ENCODE measurements at places on chromosomes 11 and 22.

- no peak for DNase-seq
These were observed 86.4 kb downstream of the GDPD4 start for GRCh38 chr11:77215106-77215505.

- no peak for DNase-seq
These were observed 9.5 kb downstream of the CDC42BPG start for GRCh38 chr11:64834723-64835615.

DNA sequence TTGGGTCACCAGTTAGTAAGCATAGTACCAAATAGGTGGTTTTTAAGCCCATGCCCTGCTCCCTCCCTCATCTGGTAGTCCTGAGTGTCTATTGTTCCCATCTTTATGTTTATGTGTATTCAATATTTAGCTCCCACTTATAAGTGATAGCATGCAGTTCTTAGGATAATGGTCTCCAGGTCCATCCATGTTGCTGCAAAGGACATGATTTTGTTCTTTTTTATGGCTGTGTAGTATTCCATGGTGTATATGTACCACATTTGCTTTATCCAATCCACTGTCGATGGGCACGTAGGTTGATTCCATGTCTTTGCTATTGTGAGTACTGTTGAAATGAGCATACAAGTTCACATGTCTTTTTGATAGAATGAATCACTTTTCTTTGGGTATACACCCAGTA lies 18.2 kb upstream of the SYTL2 start:
- DNase-seq, result no peak

GRCh38 chr22:48692734-48693376 lies 1134.8 kb downstream of the BRD1 start:
- no peak for DNase-seq

- DNase-seq, result no peak
These were observed 1.5 kb downstream of the TPBGL start for GRCh38 chr11:75241906-75242644.

DNA sequence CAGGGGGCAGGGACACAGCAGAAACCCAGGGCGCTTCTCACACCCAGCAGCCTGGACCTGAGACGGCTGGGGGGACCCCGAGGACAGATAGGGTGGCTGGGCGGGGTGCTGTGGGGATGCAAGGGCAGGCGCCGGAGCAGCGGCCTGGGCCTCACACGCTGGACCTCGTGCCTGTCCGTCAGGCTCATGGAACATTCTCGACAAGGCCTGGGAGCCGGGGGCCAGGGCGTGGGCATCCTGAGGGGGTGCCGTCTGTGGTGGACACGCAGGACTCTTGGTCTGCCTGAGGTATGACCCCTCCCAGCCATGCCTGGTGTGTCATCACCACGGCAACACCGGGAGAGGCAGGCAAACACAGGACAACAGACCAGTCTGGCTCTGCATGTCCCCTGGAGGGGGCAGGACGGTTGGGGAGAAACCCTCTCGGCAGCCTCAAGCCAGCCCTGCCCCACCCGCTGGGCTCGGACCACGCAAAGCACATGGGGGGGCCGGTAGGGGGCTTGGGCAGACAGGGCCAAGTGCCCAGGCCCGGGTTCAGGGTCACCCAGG lies 21.4 kb downstream of the MRPL23 start:
- no peak for DNase-seq

DNA sequence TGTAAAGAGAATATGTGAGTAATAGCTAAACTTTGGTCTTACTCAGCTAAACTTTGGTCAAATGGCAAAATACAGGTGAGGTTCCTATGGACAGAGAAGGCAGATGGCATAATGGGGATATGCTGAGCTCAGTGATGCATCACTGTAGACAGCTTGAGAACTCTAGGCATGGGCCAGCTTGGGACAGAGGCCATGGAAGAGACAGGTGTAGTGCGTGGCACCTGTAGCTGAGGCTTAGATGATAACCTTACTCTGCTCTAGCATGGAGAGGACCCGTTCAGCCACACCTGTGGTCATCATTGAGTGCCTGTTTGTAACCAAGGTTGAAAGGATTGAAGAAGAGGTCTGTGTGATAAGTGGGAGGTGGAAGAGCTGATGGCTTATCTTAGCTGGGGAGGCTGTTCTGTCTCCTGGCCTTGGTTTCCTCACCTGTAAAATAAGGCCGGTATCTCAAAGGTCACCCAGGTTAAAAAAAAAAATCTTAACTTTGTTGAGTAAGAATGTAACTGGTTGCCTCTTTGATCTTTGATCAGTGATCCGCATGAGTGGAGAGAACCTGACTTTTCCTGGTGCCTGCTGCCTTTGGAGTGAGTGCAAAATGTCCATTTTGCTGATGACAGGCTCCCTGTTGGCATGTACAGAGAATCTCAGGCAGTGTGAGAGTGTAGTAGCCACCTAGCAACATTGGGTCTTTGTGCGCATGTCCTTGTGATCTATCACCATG lies 48.6 kb downstream of the ZNRF3 start:
- DNase-seq, result no peak

GRCh38 chr11:10483584-10483983 lies 28.5 kb downstream of the AMPD3 start:
- DNase-seq, result no peak

DNA sequence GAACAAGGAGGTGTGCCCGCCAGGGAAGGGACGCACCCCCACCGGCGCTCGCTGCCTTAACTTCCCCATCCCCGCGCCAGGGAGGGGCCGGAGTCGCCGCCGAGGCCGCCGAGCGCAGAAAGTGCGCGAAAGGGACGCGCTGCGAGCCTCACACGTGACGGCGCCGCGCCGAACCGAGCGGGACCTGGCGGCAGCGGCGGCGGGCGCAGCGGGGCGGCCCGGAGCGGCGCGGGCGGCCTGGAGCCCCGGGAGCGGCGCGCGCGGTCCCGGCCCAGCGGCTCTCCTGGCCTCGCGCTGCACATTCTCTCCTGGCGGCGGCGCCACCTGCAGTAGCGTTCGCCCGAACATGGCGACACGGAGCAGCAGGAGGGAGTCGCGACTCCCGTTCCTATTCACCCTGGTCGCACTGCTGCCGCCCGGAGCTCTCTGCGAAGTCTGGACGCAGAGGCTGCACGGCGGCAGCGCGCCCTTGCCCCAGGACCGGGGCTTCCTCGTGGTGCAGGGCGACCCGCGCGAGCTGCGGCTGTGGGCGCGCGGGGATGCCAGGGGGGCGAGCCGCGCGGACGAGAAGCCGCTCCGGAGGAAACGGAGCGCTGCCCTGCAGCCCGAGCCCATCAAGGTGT lies at the start of gene SORL1:
SORL1 (plus strand) TSS at position 329 of the 623 bp plus-strand sequence; CDS start at position 347, 18 bp downstream.
- peak; percentile 50 for DNase-seq

DNA sequence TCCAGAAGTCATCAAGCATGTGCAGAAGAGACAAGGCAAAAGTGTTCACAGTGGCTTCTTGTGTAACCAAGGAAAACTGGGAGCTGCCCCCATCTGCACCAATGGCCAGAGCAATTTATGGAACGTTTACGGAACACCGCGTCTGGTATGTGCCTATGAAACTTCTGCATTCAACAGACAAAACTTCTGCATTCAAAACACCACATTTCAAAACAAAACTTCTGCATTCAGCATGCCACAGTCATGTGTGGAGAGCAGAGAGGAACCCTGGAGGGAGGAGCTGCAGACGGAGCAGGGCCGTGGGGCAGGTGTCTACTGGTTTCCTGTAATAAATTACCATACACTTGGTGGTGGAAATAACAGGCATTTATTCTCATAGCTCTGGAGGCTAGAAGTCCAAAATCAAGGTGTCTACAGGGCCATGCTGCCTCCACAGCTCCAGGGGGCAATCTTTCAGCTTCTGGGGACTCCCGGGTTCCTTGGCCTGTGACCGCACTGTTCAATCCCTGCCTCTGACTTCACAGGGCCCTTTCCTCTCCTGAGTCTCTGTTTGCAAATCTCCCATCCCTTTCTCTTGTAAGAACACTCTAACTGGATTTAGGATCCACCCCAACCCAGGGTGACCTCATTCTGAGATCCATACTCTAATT lies 32.2 kb downstream of the RPL3 start:
- DNase-seq, result no peak

DNA sequence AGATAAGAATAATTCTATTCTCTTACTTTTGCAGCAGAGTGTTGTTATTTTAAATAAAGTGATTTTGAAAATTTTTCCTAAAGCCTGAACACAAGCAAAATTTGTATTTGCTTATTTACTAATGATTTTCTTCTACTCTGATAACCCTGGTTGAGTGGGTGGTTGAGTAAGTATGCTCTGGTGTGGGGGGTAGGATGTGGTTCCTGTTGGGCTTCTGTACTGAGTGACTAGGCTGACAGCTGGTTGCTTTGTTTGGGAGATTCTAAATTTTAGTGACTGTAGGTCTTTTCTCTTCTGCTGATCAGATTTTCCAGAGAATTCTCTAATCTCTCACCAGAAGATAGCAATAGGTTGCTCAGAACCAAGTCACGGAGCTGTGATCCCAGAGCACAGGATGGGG lies 61.6 kb downstream of the METTL15 start:
- DNase-seq, result no peak

DNA sequence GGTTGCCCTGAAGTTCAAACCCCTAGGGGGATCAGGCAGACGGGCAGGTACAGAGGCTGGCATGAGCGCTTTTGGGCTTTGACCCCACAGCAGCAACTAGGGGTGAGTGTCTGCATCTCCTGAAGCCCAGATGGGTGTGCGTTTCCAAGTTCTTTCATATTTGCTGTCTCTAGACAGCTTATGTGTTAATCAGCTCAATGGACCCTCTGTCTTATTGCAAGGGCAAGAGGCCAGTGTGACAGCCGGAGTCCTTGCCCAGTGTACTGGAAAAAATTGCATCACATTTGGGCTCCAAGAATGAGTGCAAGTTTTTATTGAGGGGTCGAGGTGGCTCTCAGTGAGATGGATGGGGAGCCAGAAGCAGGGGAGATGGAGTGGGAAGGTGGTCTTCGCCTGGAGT lies 1863.7 kb upstream of the RAG2 start:
- DNase-seq, result no peak

GRCh38 chr11:128940156-128940555 lies 2.5 kb downstream of the TP53AIP1 start:
- DNase-seq, result no peak

GRCh38 chr22:34879001-34879400 lies 187.0 kb upstream of the ISX start:
- DNase-seq, result no peak

DNA sequence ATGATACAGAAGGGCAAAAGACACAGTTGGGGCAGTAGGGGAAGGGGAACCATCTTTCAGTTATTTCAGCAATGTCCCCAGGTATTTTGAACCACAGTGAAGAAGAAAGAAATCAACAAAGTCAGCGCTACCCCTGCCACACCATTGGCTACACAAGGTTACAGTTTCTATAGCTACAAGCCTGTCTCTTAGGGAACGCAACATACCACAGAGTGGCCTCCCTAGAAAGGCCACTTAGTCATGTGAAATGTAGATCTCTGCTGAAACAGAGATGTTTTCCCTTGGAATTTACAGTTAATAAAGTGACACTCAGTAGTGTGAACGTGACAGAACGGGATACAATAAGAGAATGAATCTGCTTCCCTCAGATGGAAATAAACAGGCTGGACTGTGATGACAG lies 54.6 kb downstream of the MCHR1 start:
- no peak for DNase-seq

DNA sequence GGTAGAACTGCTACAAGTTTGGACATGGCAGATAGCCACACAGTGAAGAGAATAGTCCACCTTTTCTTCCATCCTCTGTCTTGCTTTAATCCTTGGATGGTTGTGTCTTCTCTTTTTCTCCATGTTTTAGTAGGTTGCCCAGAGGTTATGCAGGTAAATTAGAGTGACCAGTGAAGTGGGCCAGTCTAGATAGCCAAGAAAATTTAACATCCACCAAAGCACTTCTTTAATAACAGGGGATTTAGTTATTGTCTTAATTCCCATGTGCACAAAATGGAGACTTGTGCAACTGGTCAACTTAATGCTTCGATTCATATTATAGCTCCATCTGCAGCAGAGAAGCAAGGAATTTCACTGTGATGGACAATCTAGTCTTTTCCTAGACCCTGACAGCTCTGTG lies 58.8 kb upstream of the RCN1 start:
- no peak for DNase-seq

DNA sequence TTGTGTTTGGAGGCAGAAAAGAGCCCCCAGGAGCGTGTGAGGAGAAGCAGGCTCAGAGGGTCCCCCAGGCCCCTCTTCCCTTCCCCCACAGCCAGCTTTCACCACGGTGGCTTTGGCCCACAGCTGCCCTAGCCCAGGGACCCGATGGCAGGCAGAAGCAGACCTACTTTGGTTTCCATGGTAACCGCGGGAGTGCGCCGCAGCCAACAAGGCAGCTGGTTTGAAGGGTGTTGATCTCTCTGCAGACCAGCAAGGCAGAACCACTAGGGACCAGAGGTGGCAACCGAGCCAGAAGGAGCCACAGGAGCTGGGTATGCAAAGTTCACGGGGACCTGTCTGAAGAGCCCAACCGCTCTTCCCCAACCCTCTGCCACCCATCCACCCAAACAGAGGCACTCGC lies 69.4 kb downstream of the BUD13 start:
- DNase-seq, result no peak

- no peak for DNase-seq
These were observed 28.4 kb upstream of the SMCO4 start for GRCh38 chr11:93571612-93572011.

DNA sequence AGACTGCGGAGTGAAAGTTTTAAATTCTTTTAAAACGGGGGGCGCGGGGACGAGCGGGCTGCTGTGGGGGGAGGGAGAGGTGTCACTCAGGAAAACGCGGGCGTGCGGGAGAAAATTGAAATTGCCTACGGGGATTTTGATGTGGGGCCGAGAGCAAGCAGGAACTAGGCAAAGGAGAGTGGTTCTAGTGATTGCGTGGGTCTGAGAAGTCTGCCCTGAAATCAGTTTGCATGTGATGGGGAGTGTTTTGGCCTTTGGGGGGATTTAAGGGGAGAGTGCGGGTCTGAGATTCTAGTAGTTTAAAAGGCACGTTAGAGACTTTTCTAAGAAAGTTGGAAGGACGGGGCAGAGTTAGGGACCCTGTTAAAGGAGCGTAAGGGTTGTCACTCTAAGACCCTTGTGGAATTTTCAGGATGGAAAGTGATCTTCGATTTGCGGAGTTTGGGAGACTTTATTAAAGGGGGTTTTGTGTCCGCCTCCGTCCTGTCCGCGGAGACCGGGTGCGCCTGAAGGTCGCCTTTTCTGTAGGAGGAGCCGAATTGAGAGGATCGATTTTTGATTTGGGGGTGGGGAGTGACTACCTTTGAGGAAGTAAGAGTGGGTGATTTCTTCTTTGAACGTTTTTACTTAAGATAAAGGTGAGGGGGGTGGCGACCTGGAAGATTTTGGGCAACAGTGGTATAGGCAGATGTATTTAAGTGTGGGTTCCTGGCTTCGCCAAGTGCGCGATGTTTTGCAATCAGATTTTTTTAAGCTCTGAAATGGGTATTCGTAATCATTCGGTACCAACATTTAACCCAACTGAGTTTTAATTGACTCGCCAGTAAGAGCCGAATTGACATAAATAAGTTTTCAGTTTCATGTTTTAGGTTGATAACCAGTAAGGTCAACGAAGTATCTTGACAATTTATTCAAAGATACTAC lies 1.1 kb downstream of the EED start:
- no peak for DNase-seq

DNA sequence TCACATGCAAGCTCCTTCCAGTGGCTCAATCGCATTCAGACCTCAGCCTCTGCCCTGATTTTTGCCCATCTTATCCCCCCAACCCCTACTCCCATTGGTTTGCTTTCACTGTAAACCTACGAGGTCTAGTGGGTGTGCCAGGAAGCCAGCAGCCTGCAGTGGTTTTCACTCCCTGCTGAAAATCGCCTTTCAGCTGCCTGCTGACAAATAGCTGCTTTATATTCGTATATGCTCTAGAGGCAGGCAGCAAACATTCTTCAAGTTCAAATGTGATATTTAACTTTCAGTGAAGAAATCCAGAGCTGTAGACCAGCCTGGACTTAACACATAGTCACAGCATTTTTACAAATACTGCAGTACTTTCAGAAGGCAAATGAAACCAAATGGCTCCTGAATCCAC lies 92.8 kb upstream of the APOA1 start:
- DNase-seq, result no peak

Data from cortex of kidney (tissue), 1 donor.